ENCODE measurements at places on chromosomes 4 and X.

GRCh38 chr4:53785996-53786395 is 194.7 kb upstream of the LNX1 start:
- DNase-seq = no peak

DNA sequence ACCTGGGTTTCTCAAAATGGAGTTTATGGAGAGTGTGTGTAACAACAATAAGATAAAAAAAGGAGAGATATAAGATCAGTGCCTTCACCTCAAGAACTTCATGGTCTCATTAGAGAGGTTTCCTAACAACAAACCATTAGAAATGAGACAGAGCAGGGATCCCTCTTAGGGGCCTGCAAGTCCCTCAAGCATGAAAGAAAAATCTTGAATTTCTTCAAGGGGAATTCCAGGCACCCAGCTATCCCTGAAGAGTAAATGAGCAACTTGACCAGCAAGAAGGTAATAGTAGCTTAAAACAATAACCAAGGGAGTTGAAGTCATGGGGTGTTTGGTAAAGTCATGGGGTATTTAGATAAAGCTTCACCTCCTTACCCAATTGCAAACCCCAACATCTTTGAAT is 49.7 kb upstream of the TLR3 start:
- no peak for DNase-seq

GRCh38 chrX:19887911-19888879 is 795 bp upstream of the SH3KBP1 start:
- DNase-seq = peak; percentile 30

DNA sequence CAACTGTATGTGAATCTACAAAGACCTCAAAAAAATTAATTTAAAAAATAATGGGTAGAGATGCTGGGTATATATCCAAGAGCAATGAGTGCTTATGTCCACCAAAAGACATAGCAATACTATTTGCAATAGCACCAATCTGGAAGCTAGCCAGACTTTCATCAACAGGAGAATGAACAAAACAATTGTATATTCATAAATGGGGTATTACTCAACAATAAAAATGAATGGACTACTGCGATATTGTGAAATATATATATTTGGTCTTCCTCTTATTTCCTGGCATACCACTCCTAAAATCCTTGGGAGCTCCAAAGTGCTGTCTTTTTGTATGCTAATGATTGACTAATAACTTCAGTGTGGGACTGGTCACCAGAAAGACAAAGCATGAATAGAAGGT is 77.5 kb downstream of the MSN start:
- no peak for DNase-seq

DNA sequence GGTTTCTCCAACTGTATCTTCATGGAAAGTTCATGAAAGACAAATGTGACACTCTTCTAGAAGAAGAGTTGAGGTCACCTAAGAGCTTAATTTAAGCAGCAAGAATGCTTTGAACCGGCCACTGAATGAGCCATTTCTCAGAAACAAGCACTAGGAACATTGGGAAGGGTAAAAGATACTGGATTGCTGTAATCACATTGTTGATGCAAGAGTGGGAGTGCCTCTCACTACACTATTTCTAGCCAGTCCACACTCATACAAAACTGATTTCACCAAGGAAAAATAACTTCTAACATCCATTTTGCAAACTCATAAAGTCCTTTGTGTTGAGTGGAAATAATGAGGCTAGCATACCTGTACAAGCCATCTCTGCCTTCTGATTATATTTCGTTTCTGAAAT is 220.3 kb downstream of the RELL1 start:
- no peak for DNase-seq

DNA sequence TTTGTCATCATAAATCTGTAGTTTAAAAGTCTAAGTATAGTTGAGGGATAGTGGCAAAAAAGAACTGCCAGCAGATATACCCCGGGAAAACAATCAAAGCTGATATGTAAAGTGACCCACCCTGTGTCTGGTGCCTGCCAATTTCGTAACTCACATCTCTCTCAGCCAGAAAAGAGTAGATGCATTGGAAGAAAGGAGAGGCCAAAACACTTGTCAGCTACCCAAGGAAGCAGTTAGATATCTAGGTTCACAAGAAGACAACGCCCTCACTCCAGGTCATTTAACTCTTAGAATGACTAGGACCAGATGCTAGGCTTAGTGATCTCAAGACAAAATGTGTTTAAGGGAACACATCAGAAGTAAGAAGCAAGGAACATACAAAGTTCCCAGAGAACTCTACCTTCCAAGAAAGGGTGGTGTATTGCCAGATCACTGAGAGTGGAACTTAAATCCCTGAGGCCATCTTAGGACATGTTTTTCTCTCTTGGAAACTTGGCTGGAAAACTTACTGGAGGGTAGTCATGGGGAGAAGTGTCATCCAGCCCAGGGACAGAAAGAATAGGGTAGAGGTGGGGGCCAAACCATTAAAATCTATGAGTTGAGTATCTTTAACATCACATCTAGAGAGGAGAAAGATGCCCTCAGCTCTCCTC is 125.9 kb downstream of the SHISA3 start:
- no peak for DNase-seq

DNA sequence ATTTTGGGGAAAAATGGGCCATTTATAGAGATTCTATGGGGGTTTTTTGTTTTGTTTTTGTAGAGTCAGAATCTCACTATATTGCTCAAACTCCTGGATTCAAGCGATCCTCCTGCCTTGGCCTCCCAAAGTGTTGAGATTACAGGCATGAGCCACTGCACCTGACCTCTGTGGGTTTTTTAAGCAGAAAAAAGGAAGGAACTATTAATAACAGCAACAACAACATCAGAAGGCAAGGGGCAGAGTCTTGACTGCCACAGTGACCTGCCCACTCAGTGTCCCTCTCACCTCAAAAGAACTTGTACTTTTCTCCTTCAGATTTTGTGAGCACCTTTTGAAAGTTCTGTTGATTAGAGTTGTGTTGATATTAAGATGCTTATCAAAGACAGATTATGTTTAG is 48.1 kb downstream of the FNIP2 start:
- no peak for DNase-seq

GRCh38 chr4:27594922-27595321 is 734.3 kb downstream of the STIM2 start:
- DNase-seq = no peak

Measured in stimulated activated CD4-positive, alpha-beta T cell treated with anti-CD3 and anti-CD28 coated beads, Interleukin-1b, Interleukin-23, amount 100 ng/mL, for 4 hours (primary cell).